ENCODE measurements at places on chromosomes 1 and 21.

DNA sequence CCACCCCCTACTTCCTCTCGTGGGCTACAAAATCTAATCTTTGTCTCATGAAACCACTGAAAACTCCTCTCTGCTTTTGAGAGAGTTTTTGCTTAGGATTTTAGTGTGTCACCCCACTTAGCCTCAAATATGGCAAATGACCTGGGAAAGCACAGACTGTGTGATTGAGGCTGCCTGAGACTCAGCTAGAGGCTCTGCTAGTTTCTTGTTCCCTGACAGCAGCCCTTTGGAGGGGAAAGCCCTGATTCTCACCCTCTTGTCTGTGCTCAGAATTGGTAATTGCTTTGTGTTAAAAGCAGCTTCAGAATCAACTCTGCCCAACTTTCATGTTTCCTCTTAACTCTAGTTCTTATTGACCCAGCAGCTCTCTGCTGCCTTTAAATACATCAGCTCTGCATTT is 85.6 kb upstream of the ZP4 start:
- H3K4me1 ChIP-seq: no peaks in the 10 kb centered on the region
- DNase-seq: no peak
- H3K36me3 ChIP-seq: no peaks in the 10 kb centered on the region
- H3K27ac ChIP-seq: no peak overlapping the region
- H3K4me3 ChIP-seq: no peak overlapping the region

DNA sequence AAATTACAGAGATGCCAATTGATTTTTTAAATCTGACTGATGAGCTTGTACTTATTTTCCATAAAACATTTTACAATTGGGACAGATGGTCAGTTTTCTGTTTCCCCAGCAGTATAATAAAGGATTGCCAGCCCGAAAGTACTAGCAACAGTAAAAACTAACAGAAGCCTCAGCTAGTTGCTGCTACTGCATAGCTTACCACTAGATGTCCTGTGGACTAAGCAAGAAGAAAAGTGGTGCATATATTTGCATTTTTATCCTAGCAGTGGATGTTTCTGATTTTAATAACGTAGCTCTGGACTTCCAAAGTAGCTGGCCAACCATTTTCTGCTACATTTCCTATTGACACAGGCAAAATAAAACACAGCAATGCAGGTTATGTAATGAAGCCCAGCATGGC is 241.5 kb downstream of the BARHL2 start:
- no peak overlapping the region for H3K4me3 ChIP-seq
- no peaks in the 10 kb centered on the region for H3K27me3 ChIP-seq
- no peaks in the 10 kb centered on the region for H3K4me1 ChIP-seq
- H3K27ac ChIP-seq: no peak overlapping the region

GRCh38 chr1:162305969-162306368 is 70.7 kb downstream of the SPATA46 start:
- H3K36me3 ChIP-seq: no peaks in the 10 kb centered on the region
- no peaks in the 10 kb centered on the region for H3K27me3 ChIP-seq
- H3K27ac ChIP-seq: no peak overlapping the region
- H3K4me1 ChIP-seq: no peaks in the 10 kb centered on the region
- DNase-seq: no peak
- no peak overlapping the region for H3K4me3 ChIP-seq

DNA sequence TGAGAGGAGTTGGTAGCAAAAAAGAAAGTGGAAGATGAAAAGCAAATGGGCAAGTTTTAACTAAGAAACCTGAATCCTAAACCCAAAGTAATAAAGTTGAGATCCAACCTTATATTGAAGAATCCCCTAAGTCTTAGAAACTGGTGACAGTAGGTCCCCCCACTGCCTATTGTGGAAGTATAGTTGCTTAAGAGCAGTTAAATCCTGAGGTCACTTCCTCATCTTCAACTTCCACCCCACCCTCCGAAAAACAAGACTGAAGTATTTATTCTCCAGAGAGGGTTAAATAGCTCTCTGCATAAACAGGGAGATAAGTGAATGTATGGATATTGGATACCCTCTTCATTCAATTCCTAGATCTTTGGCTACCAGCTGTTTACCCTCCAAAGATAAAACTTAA is 3.3 kb upstream of the DSTYK start:
- H3K4me1 ChIP-seq: peaks cover 8% of the 10 kb centered on the region
- no peak for DNase-seq
- H3K36me3 ChIP-seq: peaks cover 2% of the 10 kb centered on the region
- no peaks in the 10 kb centered on the region for H3K27me3 ChIP-seq
- no peak overlapping the region for H3K4me3 ChIP-seq

GRCh38 chr1:226827968-226828513 is 42.4 kb upstream of the PSEN2 start:
- H3K27me3 ChIP-seq: no peaks in the 10 kb centered on the region
- DNase-seq: peak; percentile 67
- H3K4me3 ChIP-seq: peak overlapping the region; percentile 23
- no peaks in the 10 kb centered on the region for H3K36me3 ChIP-seq
- H3K27ac ChIP-seq: peak overlapping the region; percentile 73

DNA sequence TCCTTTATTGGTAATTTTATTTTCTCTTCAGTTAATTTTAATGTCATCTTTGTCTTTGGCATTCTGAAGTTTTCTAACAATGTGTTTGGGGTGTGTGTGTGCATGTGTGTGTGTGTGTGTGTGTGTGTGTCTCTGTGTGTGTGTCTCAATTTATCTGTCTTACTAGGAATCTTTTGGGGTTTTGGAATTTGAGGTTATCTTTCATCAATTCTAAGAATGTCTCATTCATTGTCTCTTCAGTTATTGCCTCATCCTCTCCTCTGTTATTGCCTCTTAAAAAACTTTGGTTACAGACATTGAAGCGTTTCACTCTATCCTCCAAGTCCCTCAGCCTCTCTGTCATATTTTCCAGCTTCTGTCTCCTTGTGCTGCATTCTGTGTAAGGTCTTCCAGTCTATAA is 18.1 kb upstream of the SAMD13 start:
- H3K27ac ChIP-seq: no peak overlapping the region
- no peaks in the 10 kb centered on the region for H3K4me1 ChIP-seq
- H3K4me3 ChIP-seq: no peak overlapping the region
- no peak for DNase-seq
- no peaks in the 10 kb centered on the region for H3K36me3 ChIP-seq
- no peaks in the 10 kb centered on the region for H3K27me3 ChIP-seq

DNA sequence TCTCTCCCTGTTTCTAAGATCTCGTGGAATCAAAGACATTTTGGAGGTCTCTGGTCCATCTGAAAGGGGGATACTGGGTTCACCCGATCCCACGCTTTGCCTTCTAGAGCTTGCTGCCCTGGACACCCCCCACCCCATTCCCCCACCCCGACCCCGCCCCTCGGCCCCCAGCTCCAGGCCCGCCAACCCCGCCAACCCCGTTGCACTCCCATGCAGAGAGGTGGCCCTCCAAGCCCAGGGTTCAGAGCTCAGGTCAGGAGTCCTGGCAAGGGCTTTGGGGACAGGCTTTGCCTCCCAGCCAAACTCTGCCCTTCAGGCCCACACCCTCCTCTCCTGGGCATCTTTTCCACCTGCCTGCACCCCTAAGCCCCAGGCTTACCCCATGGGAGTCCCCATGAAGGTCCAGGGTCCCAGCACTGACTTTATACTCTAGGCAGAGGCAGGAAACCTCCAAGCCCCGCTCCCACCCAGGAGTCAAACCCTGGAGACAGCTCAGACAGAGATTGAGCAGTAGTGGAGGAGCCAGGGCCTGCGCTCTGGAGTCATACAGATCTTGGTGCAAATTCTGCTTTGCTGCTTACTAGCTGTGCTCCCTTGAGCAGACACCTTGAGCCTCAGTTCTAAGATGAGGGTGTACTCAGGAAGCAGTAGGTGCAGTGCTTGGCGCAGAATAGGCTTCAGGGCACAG is 155.9 kb downstream of the FOXD2 start:
- H3K27me3 ChIP-seq: peaks cover 3% of the 10 kb centered on the region
- H3K4me1 ChIP-seq: no peaks in the 10 kb centered on the region
- H3K27ac ChIP-seq: no peak overlapping the region
- H3K4me3 ChIP-seq: no peak overlapping the region
- DNase-seq: no peak
- H3K36me3 ChIP-seq: no peaks in the 10 kb centered on the region

DNA sequence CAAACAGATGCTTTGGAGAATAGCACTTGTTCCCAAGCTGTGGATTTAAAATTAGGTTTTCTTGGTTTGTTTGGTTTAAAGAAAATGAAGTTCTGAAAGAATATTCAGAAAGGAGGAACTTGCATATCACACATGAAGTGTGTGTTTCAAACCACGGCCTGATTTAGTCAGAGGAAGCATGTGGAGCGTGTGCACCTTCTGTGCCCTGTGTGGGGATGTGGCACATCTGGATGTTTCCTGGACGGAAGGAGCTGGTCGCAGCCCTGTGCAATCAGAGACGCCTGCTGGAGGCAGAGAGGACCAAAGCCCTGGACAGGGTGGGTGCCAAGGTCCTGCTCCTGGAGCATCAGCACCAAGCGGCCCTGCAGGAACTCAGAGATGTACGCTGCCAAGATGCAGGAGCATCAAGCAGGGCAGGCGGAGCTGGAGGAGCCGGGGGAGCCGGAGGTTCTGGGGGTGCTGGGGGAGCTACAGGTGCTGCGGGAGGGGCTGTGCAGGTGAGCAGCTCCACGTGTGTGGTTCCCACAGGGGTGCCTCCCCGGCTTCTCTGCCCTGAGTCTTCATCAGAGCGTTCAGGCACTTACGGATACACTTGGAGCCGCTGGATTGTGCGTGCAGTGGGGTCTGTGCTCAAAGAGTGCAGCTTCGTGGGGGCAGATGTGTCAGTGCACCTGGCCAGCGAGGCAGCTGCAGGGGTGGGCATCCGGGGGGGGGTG is 45.7 kb downstream of the PCNT start:
- H3K4me3 ChIP-seq: no peak overlapping the region
- DNase-seq: no peak
- no peak overlapping the region for H3K27ac ChIP-seq

DNA sequence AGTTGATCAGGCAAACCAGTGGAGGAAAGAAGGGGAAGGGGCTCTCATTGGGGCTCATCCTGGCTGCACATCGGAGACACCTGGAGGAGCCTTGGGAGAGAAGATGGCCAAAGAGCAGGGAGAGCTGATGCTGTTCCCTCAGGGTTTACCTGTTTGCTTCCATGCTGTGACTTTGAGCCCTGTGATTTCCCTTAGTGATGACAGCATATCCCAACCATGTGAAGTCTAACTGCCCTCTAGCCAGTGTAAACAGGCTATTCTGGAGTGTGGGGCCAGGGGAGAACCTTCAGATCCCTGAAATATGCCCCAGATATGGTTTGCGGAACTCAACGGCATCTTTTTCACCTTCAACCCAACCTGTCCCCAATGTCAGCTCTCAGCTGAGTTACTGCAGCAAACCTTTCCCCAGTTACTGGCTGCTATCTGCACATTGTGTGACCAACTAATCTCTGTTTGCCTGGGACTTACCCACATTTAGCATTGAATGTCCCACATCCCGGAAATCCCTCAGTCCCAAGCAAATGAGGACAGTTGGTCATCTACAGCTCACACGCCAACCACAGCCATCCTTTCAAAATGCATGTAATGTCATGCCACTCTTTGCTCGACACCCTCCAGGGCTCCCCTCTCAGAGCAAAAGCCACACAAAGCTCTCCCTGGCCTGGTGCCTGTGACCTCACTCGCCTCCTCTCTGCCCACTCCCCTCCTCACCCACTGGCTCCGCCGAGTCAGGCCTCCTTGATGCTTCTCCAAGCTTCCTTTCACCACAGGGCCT is 242.3 kb downstream of the KCNJ6 start:
- no peaks in the 10 kb centered on the region for H3K36me3 ChIP-seq
- no peak overlapping the region for H3K27ac ChIP-seq
- no peak for DNase-seq
- H3K4me1 ChIP-seq: peaks cover 5% of the 10 kb centered on the region

All from Panc1 (cell line).